ENCODE measurements at places on chromosomes 12 and 14. TPM values are rescaled to one million over a fixed set of nuclear protein-coding genes. Genes with fewer than 3 reads are reported as not detected.

Gene RD3L
- not detected for total RNA-seq

Gene ERBB3
- total RNA-seq, result 3.3 TPM

Gene COX8C
- total RNA-seq, result not detected

Gene ANG
- total RNA-seq, result 3.8 TPM

Gene ADSS1
- total RNA-seq, result 4.7 TPM

Gene ARMH4
- 3.3 TPM for total RNA-seq

Gene SMCO2
- total RNA-seq, result not detected

Gene RASSF9
- total RNA-seq, result 0.89 TPM

All from GM23248 (cell line).